ENCODE measurements at places on chromosomes 1 and 21.

DNA sequence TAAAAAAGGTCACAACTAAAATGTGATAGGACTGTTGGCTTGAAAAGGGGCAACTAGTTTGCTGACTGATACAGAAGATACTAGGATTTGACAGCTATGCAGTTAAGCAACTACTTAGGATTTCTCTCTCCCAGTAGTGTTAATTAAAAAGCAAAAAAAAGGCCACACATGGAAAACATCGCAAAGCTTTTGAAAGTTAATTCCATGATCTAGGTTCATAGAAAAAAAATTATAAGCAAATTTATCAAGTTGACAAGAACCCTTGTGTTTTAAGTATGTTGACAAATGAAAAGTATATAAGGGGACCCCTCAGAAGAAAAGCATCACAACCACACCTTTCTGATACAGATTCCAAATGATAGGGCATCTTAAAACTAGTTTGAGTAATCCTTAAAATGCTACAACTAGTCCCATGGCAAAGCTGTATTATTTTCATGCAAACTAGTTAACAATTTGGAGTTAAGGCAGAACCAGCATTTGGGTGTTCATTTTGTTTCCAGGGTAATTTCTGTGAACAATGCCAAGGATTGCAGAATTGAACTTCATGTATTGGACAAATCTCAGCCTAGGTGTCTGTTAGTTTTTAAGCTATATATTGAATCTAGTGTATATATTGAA is 4.1 kb downstream of the PNRC2 start:
- no peak for DNase-seq

- no peak for DNase-seq
These were observed 135.4 kb upstream of the ATP1B1 start for GRCh38 chr1:168970926-168971659.

GRCh38 chr1:155968670-155969069 is 9.7 kb downstream of the ARHGEF2 start:
- DNase-seq = no peak

DNA sequence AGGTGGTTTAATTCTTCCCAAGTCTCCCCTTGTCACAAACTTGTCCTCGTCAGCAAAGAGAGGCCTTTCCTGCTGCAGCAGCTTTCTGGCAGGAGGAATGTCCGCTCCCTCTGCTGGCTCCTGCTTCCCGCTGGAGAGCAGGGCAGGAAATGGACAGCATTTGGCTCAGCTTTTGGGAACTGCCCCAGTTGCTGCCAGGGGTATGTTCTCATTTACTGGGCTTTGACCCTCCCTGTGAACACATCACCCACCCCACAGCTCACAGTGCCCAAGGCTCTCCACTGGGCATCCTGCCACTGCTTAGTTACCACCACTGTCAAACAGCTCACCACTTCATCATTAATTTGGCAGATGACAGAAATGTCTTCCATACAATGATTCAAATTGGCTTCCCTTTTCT is 75.4 kb downstream of the MRPL37 start:
- DNase-seq = no peak

DNA sequence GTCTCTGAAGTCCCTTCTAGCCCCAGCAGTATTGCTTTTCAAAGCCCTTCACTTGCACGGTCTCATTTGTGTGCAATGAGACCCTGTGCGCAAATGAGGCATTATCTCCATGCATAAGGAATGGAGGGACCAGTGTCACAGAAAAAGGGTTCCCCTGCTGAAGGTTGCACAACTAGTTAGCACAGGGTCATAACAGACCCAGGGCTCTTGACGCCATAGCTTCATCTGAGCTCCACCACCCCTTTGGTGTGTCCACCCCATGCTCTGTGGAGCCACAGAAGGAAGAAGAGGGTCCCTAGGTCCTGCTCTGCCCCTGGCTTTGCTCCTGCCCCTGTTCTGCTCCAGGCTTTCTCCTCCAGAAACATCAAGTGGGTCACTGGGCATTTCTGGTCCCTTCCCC is 12.6 kb downstream of the SH2D2A start:
- no peak for DNase-seq

- no peak for DNase-seq
These were observed 6.0 kb downstream of the COL24A1 start for GRCh38 chr1:86150553-86151055.

DNA sequence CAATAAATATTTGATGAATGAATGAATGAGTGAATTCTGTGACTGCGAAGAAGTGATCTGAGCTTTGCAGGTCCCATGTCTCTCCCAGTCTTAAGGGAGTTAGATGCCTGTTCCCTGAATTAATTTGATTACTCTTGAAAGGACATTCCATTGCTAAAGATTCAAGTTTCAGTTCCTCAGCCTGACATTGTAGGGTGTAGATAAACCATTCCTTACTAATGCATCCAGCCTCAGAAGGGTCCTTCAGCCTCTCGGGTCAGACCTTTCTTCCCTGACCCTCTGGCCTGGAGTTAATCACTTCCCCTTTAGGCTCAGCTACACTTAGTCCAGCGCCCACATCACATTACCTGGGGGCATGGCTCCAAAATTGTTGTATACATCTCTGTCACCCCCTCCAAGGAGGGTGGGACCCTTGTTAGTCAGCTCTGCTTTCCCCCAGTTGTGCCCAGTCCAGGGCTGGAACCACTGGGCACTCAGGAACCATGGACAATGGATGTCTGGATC is 2.6 kb downstream of the INSRR start:
- DNase-seq = no peak

GRCh38 chr1:82225421-82226185 is 424.9 kb downstream of the ADGRL2 start:
- no peak for DNase-seq

DNA sequence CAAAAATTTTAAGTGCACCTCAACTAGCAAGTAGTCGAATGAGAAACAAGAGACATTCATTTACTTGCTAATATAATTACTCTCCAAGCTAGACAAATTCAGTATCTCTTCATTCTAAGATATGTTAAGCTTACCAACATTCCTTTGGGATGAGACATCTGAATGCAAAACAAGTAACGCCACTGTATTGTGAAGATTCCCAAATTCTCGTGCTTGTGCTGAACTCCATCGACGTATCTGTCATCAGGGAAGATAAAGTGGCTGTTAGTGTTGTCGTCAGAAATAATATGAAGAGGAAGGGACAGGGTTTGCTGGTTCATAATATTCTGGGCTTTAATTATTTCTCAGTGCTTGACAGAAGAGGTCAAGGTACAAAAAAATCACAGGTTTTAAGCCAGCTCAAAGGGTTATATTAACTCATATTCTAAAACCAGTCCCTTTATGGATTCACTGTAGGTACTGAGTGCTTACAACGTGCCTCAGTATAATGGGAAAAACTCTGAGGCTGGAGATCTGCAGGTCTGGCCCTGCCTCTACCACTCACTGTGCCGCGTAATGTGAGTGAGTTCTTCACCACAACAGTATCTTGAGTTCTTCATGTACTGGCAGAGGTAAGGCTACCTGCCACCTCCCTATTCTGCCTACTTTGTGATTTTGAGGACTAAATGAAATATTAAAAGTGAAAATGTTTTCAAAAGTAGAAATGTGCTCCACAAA is 42.0 kb downstream of the PCSK9 start:
- DNase-seq = no peak

DNA sequence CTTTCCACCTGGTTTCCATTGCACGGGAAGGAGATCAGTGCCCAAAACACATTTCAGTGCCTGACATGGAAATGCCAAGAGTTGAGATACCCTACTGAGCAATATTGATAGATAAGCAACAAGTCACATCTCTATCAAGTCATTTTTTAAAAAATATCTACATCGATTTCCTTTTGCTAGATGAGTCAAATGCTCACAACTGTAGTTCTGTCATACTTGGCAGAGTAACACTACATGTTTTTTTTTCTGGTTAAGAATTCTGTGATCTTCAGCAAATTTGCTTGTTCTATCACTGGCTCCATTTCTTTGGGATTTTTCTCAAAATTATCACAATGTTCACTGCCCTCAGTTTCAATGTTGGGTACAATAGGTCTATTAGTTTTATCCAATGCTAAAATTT is 145.4 kb downstream of the ZC3H11B start:
- DNase-seq = no peak

- no peak for DNase-seq
These were observed 13.7 kb upstream of the CCN1 start for GRCh38 chr1:85566890-85567289.

- DNase-seq = no peak
These were observed 467.3 kb downstream of the CAMTA1 start for GRCh38 chr1:7252411-7253117.

- no peak for DNase-seq
These were observed 28.2 kb upstream of the KCNJ6 start for GRCh38 chr21:37944496-37944895.

- no peak for DNase-seq
These were observed 54.5 kb downstream of the BACE2 start for GRCh38 chr21:41222247-41223068.

DNA sequence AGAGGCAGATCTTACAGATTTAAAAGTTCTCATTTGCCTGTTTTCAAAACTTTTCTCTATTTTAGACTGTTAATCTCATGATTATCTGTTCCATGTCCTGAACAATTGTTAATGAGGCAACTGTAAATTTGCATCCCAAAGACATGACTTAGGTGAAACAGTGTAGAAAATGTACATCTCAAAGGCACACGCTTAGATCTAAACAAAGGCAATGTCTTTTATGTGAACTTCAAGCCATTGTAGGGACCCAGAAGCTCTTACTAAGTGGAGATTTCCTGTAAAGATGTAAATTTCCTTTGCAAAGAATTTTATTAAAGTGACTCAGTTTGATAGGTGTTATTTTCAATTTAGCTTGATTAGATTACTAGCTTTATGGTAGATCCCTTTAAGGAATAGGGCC is 125.2 kb upstream of the F3 start:
- DNase-seq = no peak

- DNase-seq = no peak
These were observed 176.8 kb upstream of the PTBP2 start for GRCh38 chr1:96544831-96545221.

DNA sequence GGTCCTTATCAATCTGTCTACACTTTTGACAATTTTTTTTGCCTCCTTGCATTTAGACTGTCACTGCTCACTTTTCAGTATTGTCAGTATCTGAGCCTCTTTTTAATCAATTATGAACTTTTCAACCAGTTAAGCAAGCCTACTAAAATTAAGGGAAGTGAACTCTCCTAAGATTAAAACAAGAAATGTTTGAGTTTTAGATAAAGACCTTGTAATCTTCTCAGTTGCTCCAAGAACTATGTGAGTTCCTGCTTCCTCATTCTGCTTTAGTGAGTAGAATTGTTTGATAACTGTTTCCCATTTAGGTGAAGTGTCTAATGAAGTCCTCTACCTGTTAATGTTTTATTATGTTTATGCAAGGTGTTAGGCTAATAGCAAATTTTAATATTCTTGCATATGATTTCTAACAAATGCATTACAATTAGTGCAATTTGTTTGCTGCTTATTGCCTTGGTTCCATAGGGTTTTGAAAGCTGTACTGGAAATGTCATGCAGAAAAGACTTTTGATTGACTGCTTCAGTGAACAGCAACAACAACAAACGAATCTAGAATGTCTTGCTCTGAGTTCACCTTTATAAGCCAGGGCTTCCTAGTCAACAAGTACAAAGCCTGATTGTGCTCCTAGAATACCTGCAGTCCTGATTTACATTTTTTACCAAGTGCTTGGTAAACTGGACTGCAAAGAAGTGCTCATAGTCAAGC is 40.9 kb downstream of the PLA2G4A start:
- no peak for DNase-seq

GRCh38 chr21:29499734-29500343 is 201.1 kb downstream of the BACH1 start:
- no peak for DNase-seq

- DNase-seq = no peak
These were observed 3.1 kb downstream of the NUCKS1 start for GRCh38 chr1:205746757-205747412.

DNA sequence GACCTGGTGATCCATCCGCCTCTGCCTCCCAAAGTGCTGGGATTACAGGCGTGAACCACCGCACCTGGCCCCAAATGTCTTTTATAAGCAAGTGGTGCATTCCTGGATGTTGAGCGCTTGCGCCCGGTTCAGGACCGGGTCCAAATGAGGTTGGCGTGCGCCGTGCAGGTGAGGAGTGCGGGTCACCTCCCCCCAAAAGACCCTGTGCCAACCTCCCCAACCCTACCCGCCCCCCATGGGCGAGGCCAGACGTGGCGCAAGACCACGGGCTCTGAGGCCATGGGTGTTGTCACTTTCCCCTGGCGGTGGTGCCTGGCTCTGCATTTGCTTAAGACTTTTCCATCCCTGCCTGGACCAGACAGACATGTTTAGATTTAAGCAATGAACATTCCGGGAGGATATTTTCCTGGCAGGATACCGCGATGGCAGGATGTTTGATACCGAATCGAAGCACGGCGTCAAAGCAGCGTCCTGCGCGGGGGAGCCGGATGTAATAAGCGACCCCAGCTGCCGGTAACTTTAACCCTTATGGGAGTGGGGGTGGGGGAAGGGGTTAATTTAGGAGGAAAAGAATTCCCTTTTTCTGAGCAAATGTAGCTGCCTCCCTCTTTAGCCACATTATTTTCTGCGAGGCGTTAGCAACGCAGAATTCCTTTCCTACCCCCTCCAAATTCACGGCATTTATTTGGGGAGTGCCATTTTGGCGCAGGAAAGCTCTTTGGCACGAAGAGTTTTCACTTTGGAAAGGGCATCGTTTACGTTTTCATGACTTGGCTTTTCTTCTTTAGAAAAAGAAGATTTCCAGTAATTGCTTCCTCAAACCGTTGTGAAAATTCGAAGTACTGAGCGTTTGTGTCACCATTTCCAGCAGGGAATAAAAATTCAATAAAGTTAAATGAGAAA is 27.8 kb upstream of the RNF187 start:
- peak; percentile 38 for DNase-seq

GRCh38 chr1:83882906-83883305 is 116.0 kb downstream of the TTLL7 start:
- no peak for DNase-seq

- DNase-seq = no peak
These were observed 74.7 kb downstream of the ALG6 start for GRCh38 chr1:63442141-63442475.

GRCh38 chr1:18723206-18723605 is 92.6 kb downstream of the PAX7 start:
- DNase-seq = no peak

GRCh38 chr1:190479050-190479397 is 1.4 kb upstream of the BRINP3 start:
- no peak for DNase-seq

DNA sequence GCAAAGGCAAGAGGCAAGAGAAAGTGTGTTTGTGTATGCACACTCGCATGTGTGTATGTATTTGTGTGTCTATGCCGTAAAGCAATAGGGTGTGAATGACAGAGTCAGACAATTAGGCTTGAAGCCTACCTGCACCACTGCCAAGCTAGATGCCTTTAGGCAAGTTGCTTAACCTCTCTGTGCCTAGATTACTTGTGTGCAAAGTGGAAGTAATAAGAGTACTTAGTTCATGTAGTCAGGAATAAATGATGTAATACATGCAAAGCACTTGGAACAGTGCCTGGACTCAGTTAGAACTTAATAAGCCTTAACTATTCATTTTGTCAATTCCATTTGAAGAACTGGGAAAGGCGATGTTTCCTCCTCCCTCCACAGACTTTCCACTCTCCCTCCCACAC is 31.7 kb downstream of the LAMB3 start:
- DNase-seq = no peak

GRCh38 chr1:167898578-167899222 is 15.2 kb downstream of the ADCY10 start:
- no peak for DNase-seq

GRCh38 chr1:151472856-151473731 is 13.8 kb upstream of the POGZ start:
- no peak for DNase-seq

- no peak for DNase-seq
These were observed 58.8 kb upstream of the SPATA6 start for GRCh38 chr1:48530727-48531351.

GRCh38 chr1:48677306-48678287 is 99.1 kb downstream of the BEND5 start:
- DNase-seq = no peak

- no peak for DNase-seq
These were observed 71.6 kb downstream of the PLXNA2 start for GRCh38 chr1:208172423-208173145.
